Fibroblast of the aortic adventitia (primary cell): ENCODE measurements at places on chromosomes 16 and 17.

GRCh38 chr16:12526515-12526914 is 277.2 kb downstream of the CPPED1 start:
- DNase-seq, result no peak

- no peak for DNase-seq
These were observed 20.1 kb downstream of the LPCAT2 start for GRCh38 chr16:55529018-55529417.

GRCh38 chr17:72560303-72561247 is 439.8 kb downstream of the SOX9 start:
- DNase-seq, result peak; percentile 61

- DNase-seq, result no peak
These were observed 725 bp downstream of the KRTAP16-1 start for GRCh38 chr17:41308251-41308917.
